GM04503 (cell line): ENCODE measurements at places on chromosomes 7 and 10.

DNA sequence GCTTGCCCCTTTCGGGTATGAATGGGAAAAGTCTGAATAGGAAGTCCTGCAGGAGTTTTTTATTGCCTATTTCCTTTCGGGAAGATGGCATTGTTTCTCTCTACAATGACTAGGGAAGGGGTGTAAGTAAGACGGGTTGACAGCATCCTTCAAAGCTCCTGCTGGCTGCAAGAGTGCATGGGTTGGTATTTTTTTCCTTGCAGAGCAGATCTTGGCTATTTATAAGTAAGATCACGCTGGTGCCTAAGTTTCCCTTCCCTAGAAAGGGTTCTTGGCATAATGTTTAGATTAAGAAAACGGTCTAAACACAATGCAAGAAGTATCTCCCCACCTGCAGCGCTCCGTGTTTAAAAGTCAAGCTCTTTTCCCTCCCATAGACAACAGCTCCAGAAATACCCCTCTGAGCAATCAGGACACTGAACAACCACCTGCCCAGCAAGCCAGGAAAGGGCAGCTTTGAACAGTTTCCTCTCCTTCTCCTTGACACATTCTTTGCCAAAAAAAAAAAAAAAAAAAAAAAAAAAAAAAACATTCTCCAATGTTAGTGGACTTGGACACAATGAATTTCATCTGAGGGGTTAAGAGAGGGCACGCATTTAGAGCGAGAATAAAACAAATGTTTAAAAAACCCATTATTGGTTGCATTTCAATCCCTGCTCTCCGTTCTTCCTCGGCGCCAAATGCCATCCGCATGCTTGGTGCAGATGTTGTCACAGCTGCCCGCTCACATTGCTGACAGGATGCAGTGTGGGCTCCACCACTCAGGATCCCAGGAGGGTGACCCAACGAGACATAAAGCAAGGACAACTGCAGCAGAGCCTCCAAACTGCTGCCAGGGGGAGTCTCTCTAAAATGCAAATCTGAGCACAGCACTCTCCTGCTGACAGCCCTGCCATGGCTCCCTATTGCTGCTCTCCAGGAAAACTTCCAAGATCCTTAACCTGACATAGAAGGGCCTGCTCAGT is 427.4 kb upstream of the MGMT start:
- no peak for DNase-seq

- no peak for DNase-seq
Observed at GRCh38 chr10:118918587-118918986, 110.9 kb upstream of the NANOS1 start.

DNA sequence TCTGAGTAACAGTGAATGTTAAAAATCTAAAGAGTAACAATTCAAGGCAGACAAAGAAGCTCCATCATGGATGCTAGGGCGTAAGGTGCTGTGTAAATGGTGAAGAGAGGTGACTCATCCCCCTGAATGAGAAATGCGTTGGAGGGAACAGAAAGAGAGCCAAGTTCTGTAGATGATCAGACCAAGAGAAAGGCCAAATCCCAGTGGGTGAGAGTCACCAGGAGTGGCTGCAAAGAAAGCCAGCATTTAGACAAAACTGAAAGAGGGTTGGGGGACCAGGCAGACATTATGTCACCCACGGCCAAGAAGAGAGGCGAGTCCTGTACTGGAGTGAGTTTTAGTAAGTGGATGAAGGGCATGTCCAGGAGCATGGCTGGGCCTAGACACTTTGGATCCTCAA is 153.1 kb downstream of the TRIL start:
- DNase-seq = peak; percentile 51

DNA sequence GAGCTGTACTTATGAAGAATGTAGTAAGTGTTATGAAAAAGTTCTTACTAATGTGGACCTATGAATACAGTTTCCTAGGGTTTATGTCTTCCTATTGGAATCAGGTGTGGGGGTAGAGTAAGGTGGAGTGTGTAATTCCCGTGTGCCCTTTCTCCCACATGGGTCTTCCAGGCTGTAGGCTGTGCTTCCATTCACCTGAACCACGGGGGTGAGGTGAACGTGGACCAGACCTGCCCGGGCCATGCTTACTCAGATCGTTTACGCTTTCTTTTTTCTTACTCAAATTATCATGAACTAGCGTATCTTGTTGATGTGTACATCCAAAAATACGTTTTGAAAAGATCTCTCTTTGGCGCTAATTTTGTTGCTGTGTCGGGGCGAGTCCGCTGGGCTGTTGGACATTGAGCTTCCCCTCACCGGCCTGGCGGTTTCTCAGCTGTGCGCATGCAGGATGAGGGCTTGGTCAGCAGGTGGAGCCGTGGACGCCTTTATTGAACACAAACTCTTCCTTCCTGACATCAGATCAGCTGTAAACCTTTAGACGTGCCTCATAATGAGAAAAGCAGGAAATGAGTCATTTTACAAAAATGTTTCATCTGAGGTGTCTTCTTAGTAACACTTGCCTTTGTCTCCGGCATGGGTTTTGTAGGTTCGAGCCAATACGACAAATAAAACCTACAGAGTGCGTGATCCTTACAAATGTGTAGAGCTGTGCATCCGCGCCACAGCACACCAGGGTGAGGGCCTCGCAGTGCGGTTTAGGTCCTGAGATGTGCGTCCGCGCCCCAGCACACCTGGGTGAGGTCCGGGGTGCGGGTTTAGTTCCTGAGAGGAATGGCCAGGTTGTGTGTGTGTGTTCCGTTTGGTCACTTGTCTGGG is 53.8 kb downstream of the WDR37 start:
- DNase-seq = peak; percentile 40

DNA sequence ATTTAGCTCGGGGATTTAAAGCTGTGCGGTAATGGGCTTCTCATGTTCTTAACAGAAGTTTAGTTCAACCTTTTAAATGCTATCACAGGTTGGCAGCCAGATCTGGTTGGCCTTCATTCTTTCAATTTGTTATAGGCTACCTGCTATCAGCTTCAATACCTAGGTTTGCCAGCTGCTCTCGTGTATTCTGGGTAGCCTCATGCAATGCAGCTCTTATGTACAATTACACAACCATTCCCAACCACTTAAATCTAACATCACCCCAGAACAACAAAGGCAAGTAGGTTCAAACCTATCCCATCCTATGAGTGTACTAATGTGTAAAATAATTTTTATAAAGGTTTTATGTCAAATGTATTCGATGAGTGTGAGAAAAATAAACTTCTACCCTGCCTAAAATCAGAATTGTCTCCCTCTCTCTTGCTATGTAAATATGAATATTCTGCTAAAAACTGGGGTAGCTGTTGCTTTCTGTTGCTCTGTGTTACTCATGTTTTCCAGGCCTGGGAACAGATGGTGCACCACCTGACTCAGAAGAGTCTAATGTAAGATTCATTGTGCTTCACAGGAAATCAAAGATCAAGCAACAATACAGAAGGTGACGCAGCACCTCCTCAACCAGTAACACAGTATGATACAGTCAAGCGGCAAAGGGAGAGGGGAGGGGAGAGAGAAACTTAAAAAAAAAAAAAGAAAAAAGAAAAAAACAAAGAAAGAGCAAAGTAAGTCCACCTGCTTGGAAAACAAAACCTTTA is 188.6 kb downstream of the ETV1 start:
- DNase-seq = no peak

DNA sequence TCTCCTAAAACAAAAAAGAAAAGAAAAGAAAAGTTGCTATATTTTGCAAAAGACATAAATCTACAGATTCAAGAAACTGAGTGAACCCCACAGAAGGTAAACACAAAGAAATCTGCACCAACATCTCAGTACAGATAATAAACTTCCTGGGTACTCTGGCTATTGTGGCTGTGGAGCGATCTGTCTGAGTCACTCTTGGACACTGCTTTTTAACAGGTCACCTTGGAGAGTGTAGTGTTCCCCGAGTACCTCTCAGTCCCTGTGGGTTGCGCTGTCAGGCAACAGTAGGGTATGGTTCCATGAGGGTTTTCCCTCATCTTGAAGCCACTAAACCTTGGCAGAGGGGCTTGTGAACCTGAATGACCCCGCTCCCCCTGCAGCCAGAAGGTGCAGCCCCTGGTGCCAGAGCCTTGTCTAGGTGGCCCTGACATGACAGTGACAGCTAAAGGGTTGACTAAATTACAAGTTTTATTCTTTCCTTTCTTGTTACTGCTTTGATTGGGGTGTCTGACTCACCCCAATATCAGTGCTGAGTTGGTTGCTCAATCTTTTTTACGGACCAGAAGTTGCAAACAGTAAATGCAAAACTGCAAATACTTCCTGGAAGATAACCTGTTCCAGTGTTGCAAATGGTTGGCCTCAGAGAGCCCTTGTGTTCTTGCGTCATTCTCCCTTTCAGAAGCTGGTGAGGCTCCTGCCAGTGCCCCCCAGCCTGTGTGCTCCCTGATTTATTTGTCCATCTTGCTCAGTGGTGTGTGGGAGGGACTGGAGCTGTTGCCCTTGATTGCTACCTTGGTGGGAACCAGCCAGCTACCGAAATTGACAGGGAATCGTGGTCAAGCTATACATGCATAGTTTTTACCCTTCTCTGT is 30.6 kb downstream of the POR start:
- DNase-seq = no peak

GRCh38 chr10:114974625-114975024 is 36.6 kb downstream of the TRUB1 start:
- no peak for DNase-seq

DNA sequence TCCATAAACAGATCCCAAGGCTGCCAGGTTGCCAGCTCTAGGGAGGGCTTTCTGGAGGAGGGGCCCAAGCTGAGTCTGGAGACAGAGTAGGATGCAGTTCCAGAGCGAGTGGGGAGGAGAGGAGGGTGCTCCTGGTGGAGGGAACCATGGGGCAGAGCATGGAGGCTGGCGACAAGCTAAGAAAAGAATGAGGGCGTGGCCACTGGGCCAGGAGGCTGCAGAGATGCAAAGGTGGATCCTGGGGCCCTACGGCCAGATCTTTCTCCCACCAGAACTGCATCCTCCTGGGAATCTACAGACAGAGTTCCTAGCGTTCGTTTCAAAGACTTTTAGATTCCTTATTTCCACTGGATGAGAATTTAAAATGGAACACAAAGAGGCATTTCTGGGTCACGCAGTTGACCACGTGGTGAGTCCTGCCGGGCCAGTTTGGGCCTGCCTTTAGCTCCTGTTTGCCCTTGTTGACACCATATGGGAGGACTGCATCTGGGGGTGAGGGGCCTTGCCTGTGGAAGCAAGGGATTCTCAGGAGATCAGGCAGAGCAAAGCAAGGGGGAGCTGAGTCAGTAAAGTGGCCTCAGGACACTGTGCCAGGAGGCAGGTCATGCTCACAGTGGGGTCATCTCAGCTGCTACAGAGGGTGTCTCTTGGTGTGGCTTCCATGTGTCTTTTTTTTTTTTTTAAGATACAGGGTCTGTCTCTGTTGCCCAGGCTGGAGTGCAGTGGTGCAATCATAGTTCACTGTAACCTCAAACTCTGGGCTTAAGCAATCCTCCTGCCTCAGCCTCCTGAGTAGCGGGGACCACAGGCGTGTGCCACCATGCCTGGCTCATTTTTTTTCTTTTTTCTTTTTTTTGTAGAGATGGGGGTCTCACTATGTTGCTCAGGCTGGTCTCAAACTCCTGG is 137.8 kb downstream of the SH3PXD2A start:
- no peak for DNase-seq

GRCh38 chr10:7306147-7306546 is 104.7 kb downstream of the SFMBT2 start:
- DNase-seq = no peak

GRCh38 chr7:17472939-17473338 is 174.5 kb downstream of the AHR start:
- no peak for DNase-seq

- no peak for DNase-seq
Observed at GRCh38 chr10:97320480-97321031, 1.5 kb downstream of the FRAT1 start.

DNA sequence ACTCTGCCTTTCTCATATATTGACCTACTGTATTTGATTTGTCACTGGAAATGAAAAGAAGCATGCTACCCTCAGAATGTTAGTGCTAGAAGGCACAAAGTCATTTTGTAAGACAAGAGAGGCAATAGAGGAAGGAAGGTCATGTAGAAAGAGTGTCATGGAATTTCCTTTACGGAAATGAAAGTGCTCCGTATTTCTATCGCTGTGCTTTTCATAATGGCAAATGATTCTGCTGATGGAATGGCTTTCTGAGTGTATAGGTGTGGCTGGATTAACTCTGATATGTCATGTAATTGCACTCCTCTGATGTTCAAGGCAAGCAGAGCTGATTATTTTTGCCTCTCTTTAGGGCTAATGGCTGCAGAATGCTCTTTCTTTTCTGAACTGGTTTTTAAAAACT is 15.5 kb upstream of the STEAP4 start:
- no peak for DNase-seq

DNA sequence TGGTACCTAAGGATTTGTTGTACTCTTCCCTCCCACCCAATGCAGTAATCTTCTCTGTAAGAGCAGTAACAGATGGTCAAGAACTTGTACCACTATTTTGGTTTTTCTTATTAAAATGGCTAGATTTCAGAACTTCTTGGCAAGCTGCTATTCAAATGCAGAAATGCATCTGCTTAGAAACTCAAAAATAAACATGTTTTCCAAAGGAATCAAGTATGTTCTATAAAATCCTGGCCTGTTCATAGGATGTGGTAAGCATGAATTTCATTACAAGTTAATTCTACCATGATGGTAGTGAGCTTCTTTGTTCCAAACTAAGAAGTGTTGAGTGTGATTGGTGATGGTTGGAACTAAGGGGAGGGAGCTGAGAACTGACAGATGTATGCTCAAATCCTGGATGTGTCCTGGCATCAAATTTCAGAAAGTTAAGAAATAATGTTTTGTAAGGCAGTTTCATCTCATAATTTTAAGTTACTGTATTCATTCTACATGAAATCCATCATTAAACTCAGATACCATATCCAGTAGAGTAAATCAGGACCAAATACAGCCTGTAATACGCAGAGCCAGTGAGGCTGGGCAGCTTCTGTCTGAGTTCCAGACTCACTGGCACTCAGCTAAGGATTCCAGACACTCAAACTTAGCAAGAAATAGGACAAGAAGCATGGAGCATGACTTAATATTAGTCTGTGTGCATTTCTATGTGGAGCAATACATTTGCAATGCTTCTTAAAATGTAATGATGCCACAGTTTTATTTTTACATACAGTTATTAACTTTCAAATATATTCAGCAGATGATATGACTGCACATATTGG is 119.6 kb downstream of the TES start:
- no peak for DNase-seq

- DNase-seq = peak; percentile 45
Observed at GRCh38 chr10:118723466-118723865, 31.3 kb downstream of the CACUL1 start.

- DNase-seq = no peak
Observed at GRCh38 chr10:73881221-73881919, 7.0 kb upstream of the CAMK2G start.

- DNase-seq = no peak
Observed at GRCh38 chr7:26369593-26369992, 77.9 kb downstream of the SNX10 start.
